ENCODE measurements at places on chromosomes 11 and 22.
A peak's percentile ranks its signal among the peaks of the same experiment; 100 is the strongest.

GRCh38 chr11:34268906-34269430 is 88.8 kb downstream of the ABTB2 start:
- peak; percentile 43 for DNase-seq

GRCh38 chr11:100730266-100730665 is 43.2 kb downstream of the ARHGAP42 start:
- DNase-seq = peak; percentile 39

GRCh38 chr22:42069801-42070516 is 653 bp downstream of the NAGA start:
- DNase-seq = no peak

- no peak for DNase-seq
Observed at GRCh38 chr22:23053051-23053707, 17.1 kb upstream of the GNAZ start.

GRCh38 chr11:94550513-94550912 is 6.8 kb downstream of the FUT4 start:
- DNase-seq = no peak

GRCh38 chr11:22681281-22681812 is 14.9 kb downstream of the GAS2 start:
- DNase-seq = no peak

- DNase-seq = peak; percentile 45
Observed at GRCh38 chr22:39184586-39185577, 32.4 kb upstream of the CBX7 start.

GRCh38 chr11:26951809-26952515 is 42.0 kb upstream of the FIBIN start:
- DNase-seq = no peak

- no peak for DNase-seq
Observed at GRCh38 chr11:75421035-75421602, 11.9 kb downstream of the KLHL35 start.

DNA sequence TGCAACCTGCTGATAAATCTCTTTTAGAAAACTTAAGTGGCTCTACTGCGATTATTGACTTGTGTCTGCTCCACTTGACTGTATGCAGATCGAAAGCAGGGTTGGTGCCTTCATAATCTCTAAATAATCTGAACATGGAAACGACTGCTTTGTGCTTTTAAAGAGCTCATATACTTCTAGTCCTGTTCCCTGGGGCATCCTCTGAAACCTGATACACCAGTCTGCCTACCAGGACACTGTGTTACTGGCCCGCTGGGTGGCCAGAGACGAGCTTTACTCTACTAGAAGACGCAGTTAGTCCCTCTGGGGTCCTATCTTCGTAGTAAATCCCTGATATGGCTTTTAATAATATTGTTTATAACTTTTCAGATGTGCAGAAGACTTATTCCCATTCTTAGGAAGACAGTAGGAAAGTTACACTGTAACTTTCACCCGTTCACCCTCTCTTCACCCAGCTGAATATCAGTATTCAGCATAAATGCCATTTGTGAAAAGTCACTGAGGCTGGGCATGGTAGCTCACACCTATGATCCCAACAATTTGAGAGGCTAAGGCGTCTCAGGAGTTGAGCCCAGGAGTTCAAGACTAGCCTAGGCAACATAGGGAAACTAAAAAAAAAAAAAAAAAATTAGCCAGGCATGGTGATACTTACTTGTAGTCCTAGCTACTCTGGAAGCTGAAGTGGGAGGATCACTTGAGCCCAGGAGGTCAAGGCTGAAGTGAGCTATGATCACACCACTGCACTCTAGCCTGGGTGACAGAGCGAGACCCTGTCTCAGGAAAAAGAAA is 9.0 kb upstream of the HTR3B start:
- no peak for DNase-seq

DNA sequence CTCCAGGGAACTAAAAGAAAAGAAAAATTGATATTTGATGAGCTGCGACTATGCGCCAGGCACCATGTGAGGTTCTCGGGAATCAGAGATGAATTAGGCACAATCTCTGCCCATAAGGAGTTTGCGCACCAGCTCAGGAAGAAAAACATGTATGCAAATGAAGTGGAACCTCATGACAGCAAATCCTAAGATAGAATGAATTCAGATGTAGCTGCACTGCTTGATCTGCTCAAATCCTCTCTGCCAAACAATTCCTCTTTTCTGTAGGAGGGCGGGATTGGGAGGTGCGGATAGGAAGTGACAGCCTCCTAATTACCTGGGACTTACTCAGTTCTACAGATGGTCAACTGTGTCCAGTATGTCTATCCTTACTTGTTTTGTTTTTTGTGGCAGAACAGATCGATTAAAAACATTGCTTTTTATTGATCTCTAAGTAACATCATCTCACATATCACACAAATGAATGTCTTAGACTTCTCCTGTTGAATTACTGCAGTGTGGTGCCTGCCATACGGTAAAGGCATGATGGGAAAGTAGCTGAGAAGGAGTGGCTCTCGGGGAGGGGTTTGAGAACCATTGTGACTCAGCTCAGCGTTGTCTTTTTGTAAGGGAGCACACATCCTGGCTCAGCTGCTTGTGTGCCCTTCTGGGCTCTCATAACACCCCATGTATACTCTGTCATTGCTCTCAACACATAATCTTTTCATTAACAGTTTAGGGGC is 13.9 kb downstream of the CRTAM start:
- DNase-seq = peak; percentile 28

DNA sequence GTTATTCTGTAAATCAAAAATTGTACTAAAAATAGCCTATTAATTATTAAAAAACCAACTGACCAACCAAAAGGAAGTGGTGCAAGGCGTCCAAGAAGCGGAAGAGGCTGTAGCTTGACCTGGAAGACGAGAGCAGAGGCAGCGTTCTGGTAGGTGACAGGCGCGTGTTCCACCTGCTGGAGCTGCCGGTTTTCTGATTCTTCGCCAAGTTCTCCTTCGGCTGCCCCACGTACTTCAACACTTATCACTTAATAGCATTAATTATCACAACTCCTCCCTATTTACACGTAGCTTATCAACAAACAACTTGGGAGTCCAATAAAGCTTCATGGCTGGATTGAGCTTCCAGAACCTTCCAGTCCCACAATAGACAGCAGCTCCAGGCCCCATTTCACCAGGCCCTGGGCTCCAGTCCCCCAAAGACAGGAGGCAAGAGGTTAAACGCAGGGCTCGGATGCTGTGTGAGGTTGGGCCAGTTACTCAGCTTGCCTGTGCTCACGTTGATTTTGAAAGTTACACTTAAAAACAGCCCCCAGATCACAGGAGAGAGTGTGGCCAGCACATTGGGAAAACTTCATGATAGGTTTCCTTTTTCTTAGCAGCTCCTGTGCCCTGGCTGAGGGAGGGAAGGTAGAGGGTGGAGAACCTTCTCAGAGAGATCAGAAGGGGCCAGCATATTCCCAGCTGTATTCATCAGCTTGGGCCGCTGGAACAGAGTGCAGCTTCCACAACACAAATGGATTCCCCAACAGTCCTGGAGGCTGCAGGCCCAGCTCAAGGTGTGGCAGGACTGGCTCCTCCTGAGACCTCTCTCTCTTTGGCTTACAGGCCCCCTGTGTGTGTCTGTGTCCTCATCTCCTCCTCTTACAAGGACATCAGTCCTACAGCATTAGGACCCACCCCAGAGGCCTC is 54.2 kb upstream of the FGF3 start:
- no peak for DNase-seq

GRCh38 chr22:42462016-42462415 is 29.8 kb upstream of the NFAM1 start:
- DNase-seq = no peak

DNA sequence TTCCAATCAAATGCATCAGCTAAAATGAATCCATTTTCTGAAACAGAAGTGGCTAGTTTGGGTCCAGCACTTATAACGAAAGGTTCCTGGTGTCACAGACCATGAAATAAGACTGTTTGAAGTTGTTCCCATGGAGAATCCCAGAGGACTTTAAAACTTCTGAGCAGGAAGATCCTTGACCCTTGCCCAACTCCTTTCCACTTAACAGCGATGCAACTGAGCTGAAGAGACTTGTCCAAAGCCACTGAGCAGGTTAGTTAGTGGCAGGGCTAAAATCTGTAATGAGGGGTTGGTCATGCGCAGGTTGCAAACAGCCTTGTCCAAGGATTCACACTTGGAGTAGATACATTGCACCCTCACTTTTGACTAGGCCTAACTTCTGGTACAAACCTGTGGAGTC is 1.3 kb downstream of the RAB38 start:
- no peak for DNase-seq

DNA sequence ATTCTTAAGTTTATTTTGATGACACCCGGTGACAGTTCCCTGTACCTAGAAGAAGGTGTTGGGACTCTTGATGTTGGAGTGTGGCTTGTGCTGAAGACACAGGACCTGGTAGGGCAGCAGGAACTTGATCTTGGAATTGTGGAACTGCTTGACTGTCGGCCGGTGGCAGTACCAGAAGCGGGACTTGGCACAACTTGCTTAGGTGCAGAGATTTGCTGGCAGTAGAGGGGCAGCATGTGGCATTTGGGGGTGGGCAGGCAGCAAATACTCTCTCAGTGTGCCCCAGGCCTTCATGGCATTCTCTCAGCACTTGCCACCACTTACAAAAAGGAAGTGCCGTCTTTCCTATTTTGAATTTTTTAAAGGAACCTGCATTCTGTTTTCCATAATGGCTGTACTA is 3.6 kb downstream of the PEX26 start:
- DNase-seq = no peak

DNA sequence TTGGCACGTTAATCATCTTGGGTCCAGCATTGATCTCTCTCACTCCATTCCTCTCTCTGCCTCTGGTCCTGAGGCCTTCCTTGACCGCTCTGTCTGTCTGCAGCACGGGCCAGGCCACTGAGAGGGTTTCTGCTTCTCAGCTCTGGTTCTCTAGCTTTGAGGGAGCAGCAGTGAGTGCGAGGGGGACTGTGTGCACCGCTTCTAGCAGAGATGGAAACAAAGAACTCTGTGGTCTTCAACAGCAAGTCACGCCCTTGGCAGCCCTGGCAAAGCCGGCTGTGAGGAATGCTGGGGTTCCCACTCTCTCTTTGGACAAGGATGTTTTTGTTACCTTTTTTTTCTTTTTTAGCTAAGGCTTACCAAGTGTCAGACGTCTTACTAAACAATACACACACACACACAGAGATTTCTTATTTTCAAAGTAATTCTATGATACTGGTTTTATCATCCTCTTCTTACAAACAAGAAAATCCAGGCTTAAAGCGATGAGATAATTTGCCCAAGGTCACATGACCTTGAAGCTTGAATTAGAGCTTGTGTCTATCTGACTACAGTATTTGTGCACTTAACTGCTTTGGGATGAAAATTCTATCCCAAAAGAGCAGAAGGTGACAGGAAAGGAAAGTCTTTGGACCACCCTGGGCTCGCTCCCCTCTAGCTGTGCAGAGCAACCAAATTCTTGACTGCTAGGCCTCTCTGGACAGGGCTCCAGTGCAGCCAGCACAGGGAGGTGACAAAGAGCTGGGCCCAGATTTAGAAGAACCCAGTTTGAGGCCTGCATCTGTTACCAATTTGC is 293.2 kb downstream of the NTM start:
- no peak for DNase-seq

- peak; percentile 1 for DNase-seq
Observed at GRCh38 chr11:81220146-81220895, 1513.3 kb downstream of the FAM181B start.

- no peak for DNase-seq
Observed at GRCh38 chr22:24686280-24686679, 83.3 kb downstream of the GGT1 start.

GRCh38 chr11:85673393-85673792 is 8.5 kb upstream of the CREBZF start:
- DNase-seq = no peak

DNA sequence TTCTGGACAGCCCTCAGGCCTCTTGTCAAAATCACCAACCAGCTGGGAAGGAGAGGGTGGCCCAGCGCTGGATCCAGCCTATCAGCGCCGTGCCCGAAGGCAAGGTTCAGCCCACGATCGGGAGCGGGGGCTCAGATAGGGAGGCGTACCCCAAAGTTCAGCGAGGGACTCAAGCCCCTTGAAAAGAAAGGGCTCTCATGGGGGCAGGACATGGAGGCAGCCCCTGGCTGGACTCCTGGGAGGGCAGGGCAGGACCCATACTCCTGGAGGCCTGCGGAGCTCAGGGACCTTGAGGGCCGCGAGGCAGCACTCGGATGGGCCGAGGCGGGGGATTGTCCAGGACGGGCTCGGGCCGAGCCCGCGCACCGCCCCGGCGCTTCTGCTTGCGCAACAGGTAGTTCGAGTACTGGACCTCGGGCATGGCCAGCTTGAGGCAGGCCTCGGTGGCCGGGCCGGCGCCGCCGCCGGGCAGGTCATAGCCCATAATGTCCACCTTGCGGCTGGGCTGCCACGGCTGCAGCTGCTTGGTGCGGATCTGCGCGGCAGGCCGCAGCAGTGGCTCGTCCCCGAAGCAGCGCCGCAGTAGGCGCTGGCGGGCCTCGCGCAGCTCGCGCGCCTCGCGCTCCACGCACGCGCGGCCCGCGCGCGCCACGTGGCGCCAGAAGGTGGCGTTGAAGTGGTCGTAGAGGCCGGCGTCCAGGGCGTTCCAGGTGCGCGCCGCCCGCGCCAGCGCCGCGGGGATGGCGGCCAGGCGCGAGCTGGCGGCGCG is 6.5 kb downstream of the GAL3ST3 start:
- no peak for DNase-seq

GRCh38 chr11:125263268-125263790 is 98.8 kb downstream of the PKNOX2 start:
- DNase-seq = peak; percentile 100

GRCh38 chr22:49719046-49719445 is 108.6 kb downstream of the BRD1 start:
- DNase-seq = no peak

GRCh38 chr11:12402025-12402424 is 24.7 kb downstream of the PARVA start:
- DNase-seq = no peak

DNA sequence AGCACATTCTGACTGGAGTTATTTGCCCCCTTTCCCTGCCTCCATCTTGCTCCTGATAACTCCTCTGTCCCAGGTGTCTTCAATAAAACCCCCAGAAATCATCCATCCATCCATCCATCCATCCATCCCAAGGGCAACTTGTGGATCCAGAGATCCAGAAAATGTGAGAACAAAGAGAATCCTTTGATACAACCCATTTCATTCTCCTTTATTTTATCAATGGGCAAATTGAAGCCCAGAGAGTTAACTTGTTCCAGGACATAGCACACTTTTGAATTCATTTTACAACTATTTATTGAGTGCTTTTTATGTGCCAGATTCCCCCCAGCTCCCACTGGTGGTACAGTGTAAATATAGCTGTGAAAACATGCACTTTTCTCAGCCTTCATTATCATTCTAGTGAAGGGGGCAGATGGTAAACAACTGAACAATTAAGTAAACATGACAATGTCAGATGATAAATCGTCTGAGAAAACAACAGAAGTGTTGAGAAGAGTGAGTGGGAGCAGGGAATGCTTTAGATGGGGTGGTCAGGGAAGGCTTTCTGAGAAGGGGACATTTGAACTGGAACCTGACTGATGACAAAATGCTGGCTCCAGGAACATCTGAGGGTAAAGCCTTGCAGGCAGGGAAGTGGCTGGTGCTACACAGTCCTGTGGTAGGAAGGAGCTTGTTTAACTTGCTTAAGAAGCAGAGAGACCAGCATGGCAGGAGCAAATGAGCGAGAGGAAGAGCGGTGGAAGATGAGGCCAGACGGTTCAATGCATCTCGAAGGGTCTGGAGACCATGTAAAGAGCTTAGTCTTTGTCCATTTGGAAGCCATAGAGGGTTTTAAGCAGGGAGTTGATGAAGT is 80.0 kb upstream of the TIMP3 start:
- no peak for DNase-seq

- peak; percentile 32 for DNase-seq
Observed at GRCh38 chr11:58730507-58731089, 1.1 kb downstream of the GLYAT start.

- DNase-seq = no peak
Observed at GRCh38 chr11:93248602-93249001, 50.8 kb upstream of the SLC36A4 start.
